ENCODE measurements at places on chromosomes 11 and 22.
A peak's percentile ranks its signal among the peaks of the same experiment; 100 is the strongest.

DNA sequence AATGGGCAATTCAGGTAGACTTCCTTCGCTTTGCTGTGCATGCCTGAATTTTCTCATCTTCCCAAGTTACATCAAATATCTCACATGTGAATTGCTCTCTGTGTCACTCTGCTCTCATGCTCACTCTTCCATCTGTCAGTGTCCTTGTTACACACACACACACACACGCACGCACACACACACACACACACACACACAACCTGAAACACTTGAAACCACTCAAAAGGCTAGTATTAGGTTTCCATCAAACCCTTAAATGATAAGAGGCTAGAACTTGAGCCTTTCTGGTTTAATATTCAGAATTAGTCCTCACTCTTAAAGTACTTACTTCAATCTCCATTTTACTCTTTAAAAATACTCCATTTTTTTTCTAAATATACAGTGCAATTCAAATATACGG, 282.4 kb downstream of the C11orf87 start:
- no peaks in the 10 kb centered on the region for H3K27me3 ChIP-seq
- no peak for DNase-seq
- no peak overlapping the region for H3K4me3 ChIP-seq
- H3K4me1 ChIP-seq = no peaks in the 10 kb centered on the region
- no peak overlapping the region for H3K27ac ChIP-seq

DNA sequence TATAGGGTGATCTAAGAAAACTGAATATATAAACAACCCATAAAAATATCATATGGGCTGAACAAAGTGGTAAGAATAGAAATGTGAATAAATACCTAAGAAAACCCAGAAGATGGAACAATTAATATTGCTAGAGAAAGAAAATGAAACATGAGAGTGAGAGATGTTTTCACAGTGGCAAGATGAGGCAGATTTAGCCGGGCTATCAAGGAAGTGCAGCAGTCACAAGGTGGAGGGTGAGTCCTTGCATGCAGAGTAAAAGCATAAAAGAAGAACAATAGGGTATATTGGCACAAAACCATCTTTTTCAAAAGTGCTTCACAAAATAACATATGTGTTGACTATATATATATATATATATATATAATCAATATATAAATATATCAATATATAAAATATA, 49.6 kb downstream of the NOX4 start:
- no peak overlapping the region for H3K27ac ChIP-seq
- H3K4me3 ChIP-seq = no peak overlapping the region
- H3K36me3 ChIP-seq = no peaks in the 10 kb centered on the region
- no peaks in the 10 kb centered on the region for H3K27me3 ChIP-seq
- H3K4me1 ChIP-seq = no peaks in the 10 kb centered on the region

GRCh38 chr11:120601536-120601935, 90.0 kb downstream of the GRIK4 start:
- H3K27ac ChIP-seq = no peak overlapping the region
- H3K36me3 ChIP-seq = no peaks in the 10 kb centered on the region
- DNase-seq = peak; percentile 17
- no peak overlapping the region for H3K4me3 ChIP-seq

GRCh38 chr11:57320719-57321387, 3.9 kb downstream of the TNKS1BP1 start:
- no peak overlapping the region for H3K4me3 ChIP-seq
- peaks cover 63% of the 10 kb centered on the region for H3K4me1 ChIP-seq
- DNase-seq = no peak
- no peaks in the 10 kb centered on the region for H3K27me3 ChIP-seq
- H3K27ac ChIP-seq = no peak overlapping the region
- no peaks in the 10 kb centered on the region for H3K36me3 ChIP-seq

DNA sequence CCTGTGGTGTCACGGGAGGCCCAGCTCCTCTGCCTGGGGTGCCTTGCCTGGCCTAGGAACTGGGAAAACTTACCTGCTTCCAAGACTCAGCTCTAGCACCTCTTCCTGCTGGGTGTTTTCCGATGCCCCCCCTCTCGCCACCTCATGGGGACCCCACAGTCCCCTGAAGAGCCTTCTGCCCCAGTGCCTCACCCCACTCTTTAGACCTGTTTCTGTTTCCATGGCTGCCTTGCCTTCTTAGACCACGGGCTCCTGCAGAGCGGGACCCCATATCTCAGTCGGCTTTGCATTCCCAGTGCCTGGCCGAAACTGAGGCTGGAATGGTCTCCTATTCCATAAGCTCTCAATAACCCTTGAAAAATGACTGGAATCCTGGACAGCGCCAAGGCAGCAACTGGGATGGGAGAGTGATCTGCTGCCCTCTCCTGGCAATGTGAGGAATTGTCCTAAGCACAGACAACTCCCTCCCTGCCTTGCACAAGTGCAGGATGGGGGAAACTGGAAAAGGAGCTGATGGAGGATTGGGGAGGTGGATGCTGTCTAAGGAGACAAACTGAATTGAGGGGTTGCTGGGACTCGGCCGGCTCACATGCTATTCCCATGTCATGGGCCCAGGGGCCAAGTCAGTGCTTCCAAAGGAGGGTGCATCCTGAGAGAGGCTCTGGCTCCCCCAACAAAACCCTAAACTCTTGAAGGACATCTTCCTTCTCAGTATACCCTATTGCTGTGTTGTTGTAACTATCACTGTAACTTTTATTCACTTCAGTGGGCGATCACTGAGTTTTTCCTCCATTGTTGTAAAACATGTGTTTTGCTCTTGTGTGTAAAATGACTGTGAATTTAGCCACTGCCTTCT, 26.6 kb upstream of the IL17RA start:
- H3K4me3 ChIP-seq = no peak overlapping the region
- no peak overlapping the region for H3K27ac ChIP-seq
- no peaks in the 10 kb centered on the region for H3K27me3 ChIP-seq
- H3K4me1 ChIP-seq = no peaks in the 10 kb centered on the region
- H3K36me3 ChIP-seq = no peaks in the 10 kb centered on the region

GRCh38 chr11:118838905-118839553, 44.7 kb upstream of the CXCR5 start:
- no peak for DNase-seq
- H3K27me3 ChIP-seq = no peaks in the 10 kb centered on the region
- no peaks in the 10 kb centered on the region for H3K36me3 ChIP-seq
- H3K4me1 ChIP-seq = peaks cover 23% of the 10 kb centered on the region

GRCh38 chr11:33935461-33936456, 43.9 kb upstream of the LMO2 start:
- H3K4me3 ChIP-seq = no peak overlapping the region
- H3K36me3 ChIP-seq = no peaks in the 10 kb centered on the region
- H3K27me3 ChIP-seq = no peaks in the 10 kb centered on the region
- peaks cover 4% of the 10 kb centered on the region for H3K4me1 ChIP-seq
- no peak overlapping the region for H3K27ac ChIP-seq

GRCh38 chr11:59078435-59078834, 7.7 kb upstream of the GLYATL1B start:
- DNase-seq = no peak
- H3K36me3 ChIP-seq = no peaks in the 10 kb centered on the region
- H3K27ac ChIP-seq = no peak overlapping the region
- no peaks in the 10 kb centered on the region for H3K4me1 ChIP-seq
